ENCODE measurements at places on chromosomes 5 and 9.

DNA sequence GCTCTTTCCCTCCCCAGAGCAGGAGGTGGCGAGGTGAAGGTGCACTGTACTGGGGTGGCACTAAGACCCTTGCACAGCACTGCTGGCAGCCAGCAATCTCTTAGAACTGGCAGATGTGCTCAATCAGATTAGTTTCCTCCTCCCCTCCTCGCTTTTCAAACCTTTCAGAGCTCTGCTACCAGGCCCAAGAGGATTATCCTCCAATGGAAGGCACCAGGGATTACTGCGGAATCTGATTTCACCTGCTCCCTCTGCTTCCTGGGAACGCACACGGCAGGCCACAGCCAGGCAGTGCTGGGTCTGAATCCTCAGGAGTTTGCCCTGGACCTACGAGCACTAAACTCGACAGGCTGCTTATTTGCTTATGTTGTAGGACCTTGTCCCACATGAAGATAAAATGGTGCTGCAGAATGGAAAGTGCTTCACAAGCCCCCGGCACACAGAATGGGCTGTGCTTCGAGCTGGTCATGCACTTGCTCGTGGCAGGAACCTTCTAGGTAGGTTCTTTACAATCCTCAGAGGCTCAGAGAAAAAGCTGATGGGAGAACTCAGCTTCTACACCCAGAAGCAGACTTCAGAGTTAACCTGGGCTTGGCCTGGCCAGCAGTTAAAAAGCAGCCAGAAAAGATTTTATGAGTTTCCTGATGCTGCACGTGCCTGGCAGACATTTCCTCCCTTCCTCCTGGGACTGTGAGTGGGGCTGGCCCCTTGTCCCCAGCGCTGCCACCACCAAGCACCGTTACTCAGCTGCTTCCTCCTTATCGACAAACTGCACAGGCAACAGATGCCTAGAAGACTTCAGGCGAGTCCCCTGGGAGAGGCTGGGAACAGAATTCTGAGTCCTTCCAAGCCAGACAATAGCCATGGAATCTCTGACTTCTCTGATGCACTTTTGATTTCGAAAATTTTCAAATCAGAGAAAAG, 33.1 kb downstream of the FABP6 start:
- H3K27ac ChIP-seq = peak overlapping the region; percentile 89
- peaks cover 10% of the 10 kb centered on the region for H3K27me3 ChIP-seq
- peak overlapping the region; percentile 47 for H3K4me3 ChIP-seq
- peaks cover 45% of the 10 kb centered on the region for H3K36me3 ChIP-seq

- H3K36me3 ChIP-seq = no peaks in the 10 kb centered on the region
- H3K4me3 ChIP-seq = no peak overlapping the region
- no peaks in the 10 kb centered on the region for H3K4me1 ChIP-seq
- H3K27me3 ChIP-seq = no peaks in the 10 kb centered on the region
Observed at GRCh38 chr9:14451949-14452348, 138.0 kb upstream of the NFIB start.

- H3K36me3 ChIP-seq = no peaks in the 10 kb centered on the region
- H3K27ac ChIP-seq = no peak overlapping the region
- no peak overlapping the region for H3K4me3 ChIP-seq
Observed at GRCh38 chr9:72132052-72132451, 17.2 kb upstream of the GDA start.

GRCh38 chr9:2664174-2665065, 42.8 kb downstream of the VLDLR start:
- DNase-seq = no peak
- peaks cover 5% of the 10 kb centered on the region for H3K4me1 ChIP-seq
- no peak overlapping the region for H3K4me3 ChIP-seq
- H3K36me3 ChIP-seq = peaks cover 7% of the 10 kb centered on the region
- H3K27ac ChIP-seq = no peak overlapping the region
- peaks cover 1% of the 10 kb centered on the region for H3K27me3 ChIP-seq

- DNase-seq = no peak
- no peak overlapping the region for H3K27ac ChIP-seq
- H3K27me3 ChIP-seq = peaks cover 2% of the 10 kb centered on the region
- no peaks in the 10 kb centered on the region for H3K36me3 ChIP-seq
- no peak overlapping the region for H3K4me3 ChIP-seq
Observed at GRCh38 chr5:116157902-116158301, 73.1 kb downstream of the COMMD10 start.

- H3K27me3 ChIP-seq = peaks cover 9% of the 10 kb centered on the region
- DNase-seq = peak; percentile 25
- H3K4me1 ChIP-seq = no peaks in the 10 kb centered on the region
- peaks cover 31% of the 10 kb centered on the region for H3K36me3 ChIP-seq
Observed at GRCh38 chr5:141330299-141331080, at the start of gene PCDHGA1. Gene PCDHGA1, plus strand, starts transcription at chr5:141330514.

- H3K36me3 ChIP-seq = peaks cover 24% of the 10 kb centered on the region
- peaks cover 7% of the 10 kb centered on the region for H3K27me3 ChIP-seq
- no peak overlapping the region for H3K4me3 ChIP-seq
- H3K27ac ChIP-seq = no peak overlapping the region
Observed at GRCh38 chr5:37742111-37742510, 97.7 kb downstream of the GDNF start.

DNA sequence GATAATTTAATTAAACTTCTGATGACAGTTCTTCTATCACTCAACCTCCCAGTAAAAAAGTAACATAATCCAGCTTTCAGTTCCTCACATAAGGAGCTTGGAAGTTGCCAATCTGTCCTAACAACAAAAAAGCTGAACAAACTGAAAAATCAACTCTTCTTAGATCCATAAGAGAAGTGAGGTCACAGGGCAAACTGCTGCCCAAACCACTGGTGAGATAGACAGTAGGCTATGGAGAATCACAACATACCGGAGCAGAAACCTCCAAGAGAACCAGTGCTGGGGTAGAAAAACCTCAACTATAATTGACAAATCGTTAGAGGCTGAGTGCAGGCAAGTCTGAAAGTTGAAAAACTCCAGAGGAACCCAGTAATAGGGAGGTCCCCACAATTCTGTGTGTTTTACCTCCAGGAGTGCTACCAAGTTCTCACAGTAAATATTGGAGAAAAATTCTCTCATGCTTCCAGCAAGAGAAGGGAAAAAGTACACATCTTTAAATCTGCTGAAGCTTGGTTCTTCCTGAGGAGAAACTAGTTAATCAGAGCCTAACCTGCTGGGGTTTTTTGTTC, 300.0 kb downstream of the PDE4D start:
- no peak for DNase-seq
- H3K27ac ChIP-seq = no peak overlapping the region
- peaks cover 8% of the 10 kb centered on the region for H3K4me1 ChIP-seq
- no peaks in the 10 kb centered on the region for H3K36me3 ChIP-seq
- H3K27me3 ChIP-seq = no peaks in the 10 kb centered on the region

GRCh38 chr5:50439221-50439620, 1.9 kb downstream of the EMB start:
- no peaks in the 10 kb centered on the region for H3K4me1 ChIP-seq
- H3K36me3 ChIP-seq = no peaks in the 10 kb centered on the region
- no peak overlapping the region for H3K27ac ChIP-seq
- peaks cover 3% of the 10 kb centered on the region for H3K27me3 ChIP-seq
- no peak overlapping the region for H3K4me3 ChIP-seq

GRCh38 chr9:89543621-89544278, 45.8 kb upstream of the SEMA4D start:
- H3K36me3 ChIP-seq = peaks cover 10% of the 10 kb centered on the region
- no peak overlapping the region for H3K27ac ChIP-seq
- H3K4me1 ChIP-seq = no peaks in the 10 kb centered on the region
- H3K4me3 ChIP-seq = no peak overlapping the region
- DNase-seq = no peak

DNA sequence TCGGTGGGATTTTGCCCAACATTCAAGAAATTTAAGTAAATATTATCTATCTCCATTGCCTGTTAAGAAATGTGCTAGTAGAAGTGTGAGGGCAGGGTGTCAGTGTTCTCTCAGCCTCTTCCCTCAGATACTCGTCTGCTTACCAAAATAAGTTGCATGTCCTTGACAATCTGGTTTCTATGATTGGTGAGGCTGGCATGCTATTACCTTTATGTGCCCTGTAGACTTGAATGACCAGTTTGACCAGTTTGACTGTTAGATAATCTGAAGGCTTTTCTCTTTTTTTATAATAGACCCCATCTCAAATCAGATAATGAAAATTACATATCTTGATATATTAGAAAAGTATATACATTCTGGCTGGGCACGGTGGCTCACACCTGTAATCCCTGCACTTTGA, 348 bp downstream of the CATSPER3 start:
- no peaks in the 10 kb centered on the region for H3K27me3 ChIP-seq
- H3K36me3 ChIP-seq = no peaks in the 10 kb centered on the region
- H3K4me3 ChIP-seq = no peak overlapping the region
- no peaks in the 10 kb centered on the region for H3K4me1 ChIP-seq
- H3K27ac ChIP-seq = no peak overlapping the region
- DNase-seq = no peak

DNA sequence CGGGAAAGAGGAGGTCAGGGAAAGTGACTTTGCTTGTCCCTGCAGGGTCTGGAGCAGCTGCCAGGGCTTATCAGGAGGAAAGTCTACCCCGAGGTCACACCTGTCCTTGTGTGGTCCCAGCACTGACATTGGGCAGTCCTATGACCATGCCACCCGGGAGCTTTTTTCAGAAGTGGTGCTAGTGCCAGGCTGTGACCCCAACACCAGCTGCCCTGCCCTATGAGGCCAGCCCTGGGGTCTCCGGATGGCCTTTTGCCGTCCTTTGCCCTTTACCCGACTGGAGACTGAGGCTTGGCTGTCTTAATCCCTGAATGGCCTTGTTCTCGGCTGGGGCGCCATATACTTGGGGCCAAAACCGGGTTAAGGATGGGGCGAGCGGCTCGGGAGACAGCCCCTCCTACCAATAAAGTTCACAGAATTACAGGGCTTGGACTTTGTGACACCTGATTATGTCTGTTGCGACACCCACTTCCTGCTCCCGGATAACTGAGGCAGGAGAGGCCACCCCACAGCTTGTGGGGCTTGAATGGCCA, 22.2 kb upstream of the SLC9A3 start:
- H3K4me3 ChIP-seq = no peak overlapping the region
- no peak overlapping the region for H3K27ac ChIP-seq
- no peak for DNase-seq
- no peaks in the 10 kb centered on the region for H3K36me3 ChIP-seq

DNA sequence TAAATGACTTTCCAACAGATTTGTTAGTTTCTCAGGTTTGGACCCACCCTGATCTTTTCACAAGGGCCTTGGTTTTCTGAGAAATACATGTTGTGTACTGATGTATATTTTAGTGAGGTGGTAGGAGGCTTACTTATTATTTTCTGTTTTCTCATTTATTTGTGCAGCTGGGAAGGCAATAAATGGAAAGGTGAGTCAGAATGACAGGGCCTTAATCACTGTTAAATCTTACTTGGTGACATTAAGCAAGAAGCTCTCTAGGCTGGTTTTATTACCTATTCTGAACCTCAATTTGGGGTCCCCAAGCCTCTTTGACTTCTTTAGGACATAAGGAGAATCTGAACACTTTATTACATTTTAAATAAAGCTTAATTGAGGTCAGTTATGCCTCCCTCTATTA, 214.0 kb upstream of the DAB2 start:
- no peak for DNase-seq
- no peaks in the 10 kb centered on the region for H3K36me3 ChIP-seq
- H3K27ac ChIP-seq = no peak overlapping the region
- H3K4me3 ChIP-seq = no peak overlapping the region
- no peaks in the 10 kb centered on the region for H3K4me1 ChIP-seq

- H3K27ac ChIP-seq = no peak overlapping the region
- H3K36me3 ChIP-seq = no peaks in the 10 kb centered on the region
- no peak overlapping the region for H3K4me3 ChIP-seq
- peaks cover 3% of the 10 kb centered on the region for H3K4me1 ChIP-seq
Observed at GRCh38 chr5:55868846-55869245, 17.7 kb downstream of the IL31RA start.

GRCh38 chr5:110257971-110258370, 468.5 kb downstream of the TMEM232 start:
- no peaks in the 10 kb centered on the region for H3K27me3 ChIP-seq
- no peak for DNase-seq
- no peaks in the 10 kb centered on the region for H3K36me3 ChIP-seq
- no peak overlapping the region for H3K4me3 ChIP-seq
- H3K4me1 ChIP-seq = no peaks in the 10 kb centered on the region

DNA sequence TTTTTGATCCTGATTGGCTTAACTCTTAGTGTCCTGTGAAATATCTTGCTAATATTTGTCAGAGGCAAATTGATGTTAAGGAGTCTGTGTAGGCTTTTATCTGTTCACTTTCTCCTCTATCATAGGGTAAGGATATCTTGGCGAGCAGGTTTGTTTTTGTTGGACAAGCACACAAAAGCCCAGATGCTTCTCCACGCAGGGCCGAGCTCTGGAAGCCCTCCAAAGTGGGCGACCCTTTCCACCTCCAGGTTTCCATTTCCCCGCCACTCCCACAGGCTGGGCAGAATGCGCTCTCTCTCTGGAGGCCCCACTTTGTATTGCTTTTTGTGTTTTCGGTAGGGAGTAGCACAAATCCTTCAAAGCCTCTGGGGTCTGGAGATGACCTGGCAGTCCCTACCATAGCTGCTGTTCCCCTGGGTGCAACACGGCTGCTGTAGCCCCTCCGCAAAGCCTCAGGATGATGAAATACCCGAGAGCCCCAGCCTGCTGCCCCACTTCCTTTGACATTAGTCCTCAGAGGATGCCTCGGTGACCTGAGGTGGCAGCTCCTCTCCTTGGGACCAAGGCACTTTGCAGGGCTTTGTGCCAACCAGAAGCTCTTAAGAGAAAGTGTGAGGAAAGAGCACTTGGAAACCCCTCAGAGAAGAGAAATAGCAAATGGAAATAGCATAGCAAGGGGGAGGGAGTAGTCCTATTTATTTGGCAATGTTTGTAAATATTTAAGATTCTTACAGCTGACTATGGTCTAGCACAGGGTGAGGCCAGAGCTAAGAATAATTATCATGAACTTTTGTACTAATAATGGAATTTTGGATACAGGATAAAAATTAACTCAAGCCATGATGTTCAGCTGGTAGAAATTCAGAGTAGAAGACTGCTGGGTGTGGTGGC, 122.8 kb downstream of the ARHGEF28 start:
- H3K27me3 ChIP-seq = no peaks in the 10 kb centered on the region
- H3K4me3 ChIP-seq = no peak overlapping the region
- H3K4me1 ChIP-seq = peaks cover 29% of the 10 kb centered on the region
- H3K27ac ChIP-seq = no peak overlapping the region
- no peaks in the 10 kb centered on the region for H3K36me3 ChIP-seq
- no peak for DNase-seq

GRCh38 chr5:178332210-178332641, 99.6 kb upstream of the PHYKPL start:
- peaks cover 2% of the 10 kb centered on the region for H3K27me3 ChIP-seq
- no peak for DNase-seq
- no peak overlapping the region for H3K27ac ChIP-seq
- no peaks in the 10 kb centered on the region for H3K36me3 ChIP-seq
- H3K4me1 ChIP-seq = peaks cover 23% of the 10 kb centered on the region
- no peak overlapping the region for H3K4me3 ChIP-seq

DNA sequence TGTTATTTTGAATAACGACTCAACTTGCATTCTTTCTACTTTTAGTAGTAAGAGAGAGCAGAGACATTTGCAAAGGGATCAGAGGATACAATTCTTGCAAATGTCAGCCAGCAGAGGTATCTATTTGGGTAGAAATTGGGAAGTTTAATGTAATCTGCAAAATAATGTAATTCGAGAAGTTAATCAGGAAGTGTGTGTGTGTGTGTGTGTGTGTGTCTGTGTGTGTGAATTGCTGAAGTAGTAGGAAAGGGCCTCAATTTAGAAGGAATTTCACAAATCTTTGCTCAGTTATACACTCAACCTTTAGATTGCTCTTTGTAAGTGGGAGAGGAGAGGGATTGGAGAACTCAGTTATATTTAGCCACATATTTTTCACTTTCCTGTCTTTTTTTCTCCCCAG, 11.0 kb upstream of the IFNA1 start:
- DNase-seq = no peak
- no peaks in the 10 kb centered on the region for H3K36me3 ChIP-seq
- no peak overlapping the region for H3K4me3 ChIP-seq
- H3K27me3 ChIP-seq = no peaks in the 10 kb centered on the region
- H3K4me1 ChIP-seq = peaks cover 9% of the 10 kb centered on the region
- H3K27ac ChIP-seq = no peak overlapping the region

All from endothelial cell (in vitro differentiated cells).